Large intestine (tissue), 12 donors: ENCODE measurements at places on chromosomes 3 and 15. TPM values are rescaled to one million over a fixed set of nuclear protein-coding genes. Genes with fewer than 3 reads are reported as not detected.

GRCh38 chr15:36029606-36030210 lies 483.7 kb upstream of the DPH6 start:
- DNase-seq = no peak

DNA sequence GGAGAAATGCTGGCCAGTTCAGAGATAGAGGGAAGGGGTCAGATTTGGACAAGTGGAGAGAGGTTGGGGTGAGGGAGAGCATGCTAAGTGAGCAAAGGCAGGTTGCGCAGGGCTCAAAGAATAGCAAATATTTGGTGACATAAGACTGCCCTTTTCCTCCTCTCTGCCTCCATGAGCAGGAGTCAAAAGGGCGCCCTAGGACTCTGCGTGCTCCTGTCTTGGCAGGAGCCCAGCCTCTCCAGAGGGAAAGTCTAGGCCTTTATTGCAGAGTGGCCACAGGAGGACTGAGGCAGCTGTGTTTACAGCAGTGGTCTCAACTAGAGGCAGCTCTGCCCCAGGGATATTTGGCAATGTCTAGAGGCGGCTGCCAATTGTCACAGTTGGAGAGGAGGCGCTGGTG lies 165.6 kb downstream of the FAM43A start:
- no peak for DNase-seq

DNA sequence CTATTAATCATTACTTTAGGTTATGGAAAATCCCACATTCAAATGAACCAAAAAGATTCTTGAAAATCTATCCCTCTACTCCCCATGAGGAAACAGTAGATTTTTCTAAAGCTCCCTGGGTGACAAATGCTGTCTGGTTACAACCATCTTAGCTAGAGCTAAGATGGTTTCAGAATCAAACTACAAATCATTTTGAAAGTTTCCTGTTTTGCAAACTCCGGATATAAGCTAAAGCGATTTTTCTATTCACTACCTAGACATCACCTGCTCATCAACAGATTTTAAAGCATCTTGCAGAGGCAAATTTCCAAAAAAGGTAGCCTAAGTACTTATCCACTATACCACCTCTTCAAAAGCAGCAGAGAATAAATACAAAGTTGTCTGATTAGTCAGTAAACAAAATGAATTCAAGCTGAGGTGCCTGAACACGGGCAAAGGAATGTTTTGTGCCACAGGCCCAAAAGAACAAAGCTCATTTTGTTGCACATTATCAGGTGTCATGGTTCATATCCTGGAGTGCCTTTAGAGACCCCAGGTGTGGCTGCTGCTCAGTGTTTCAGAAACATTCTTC lies 204.9 kb downstream of the TNIK start:
- DNase-seq = no peak

- DNase-seq = no peak
Measured at GRCh38 chr3:45411081-45411480, 22.7 kb downstream of the LARS2 start.

- DNase-seq = no peak
Measured at GRCh38 chr3:45345846-45346580, 42.4 kb upstream of the LARS2 start.

The AQR gene
- 27.5 TPM for polyA plus RNA-seq

The MASP1 gene
- polyA plus RNA-seq = 56.6 TPM

The MDFIC2 gene
- polyA plus RNA-seq = not detected

The TMCO5A gene
- polyA plus RNA-seq = not detected

The AADACL2 gene
- polyA plus RNA-seq = 0.01 TPM

The ZBED2 gene
- polyA plus RNA-seq = 1.0 TPM
